ENCODE measurements at places on chromosomes 5 and 9.

DNA sequence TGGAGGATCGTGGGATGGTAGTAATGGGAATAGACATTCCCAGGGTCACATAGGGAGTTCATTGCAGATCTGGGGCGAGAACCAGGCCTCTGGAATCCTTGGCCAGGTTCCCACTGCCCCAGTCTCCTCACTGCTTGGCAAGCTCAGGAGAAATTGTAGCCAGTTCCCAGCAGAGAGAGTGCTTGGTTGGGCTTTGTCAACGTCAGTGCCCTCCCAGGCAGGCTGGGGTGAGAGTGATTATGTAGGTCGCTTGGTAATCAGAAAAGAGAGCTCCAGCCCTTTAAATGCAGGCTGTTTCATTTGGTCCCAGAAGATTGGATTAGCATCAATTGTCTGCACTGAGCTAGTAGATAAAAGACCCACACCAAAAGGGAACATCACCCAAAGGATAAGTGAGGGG is 51.8 kb upstream of the GALNT10 start:
- no peak for DNase-seq

GRCh38 chr5:111932628-111933027 is 175.6 kb upstream of the NREP start:
- DNase-seq = no peak

DNA sequence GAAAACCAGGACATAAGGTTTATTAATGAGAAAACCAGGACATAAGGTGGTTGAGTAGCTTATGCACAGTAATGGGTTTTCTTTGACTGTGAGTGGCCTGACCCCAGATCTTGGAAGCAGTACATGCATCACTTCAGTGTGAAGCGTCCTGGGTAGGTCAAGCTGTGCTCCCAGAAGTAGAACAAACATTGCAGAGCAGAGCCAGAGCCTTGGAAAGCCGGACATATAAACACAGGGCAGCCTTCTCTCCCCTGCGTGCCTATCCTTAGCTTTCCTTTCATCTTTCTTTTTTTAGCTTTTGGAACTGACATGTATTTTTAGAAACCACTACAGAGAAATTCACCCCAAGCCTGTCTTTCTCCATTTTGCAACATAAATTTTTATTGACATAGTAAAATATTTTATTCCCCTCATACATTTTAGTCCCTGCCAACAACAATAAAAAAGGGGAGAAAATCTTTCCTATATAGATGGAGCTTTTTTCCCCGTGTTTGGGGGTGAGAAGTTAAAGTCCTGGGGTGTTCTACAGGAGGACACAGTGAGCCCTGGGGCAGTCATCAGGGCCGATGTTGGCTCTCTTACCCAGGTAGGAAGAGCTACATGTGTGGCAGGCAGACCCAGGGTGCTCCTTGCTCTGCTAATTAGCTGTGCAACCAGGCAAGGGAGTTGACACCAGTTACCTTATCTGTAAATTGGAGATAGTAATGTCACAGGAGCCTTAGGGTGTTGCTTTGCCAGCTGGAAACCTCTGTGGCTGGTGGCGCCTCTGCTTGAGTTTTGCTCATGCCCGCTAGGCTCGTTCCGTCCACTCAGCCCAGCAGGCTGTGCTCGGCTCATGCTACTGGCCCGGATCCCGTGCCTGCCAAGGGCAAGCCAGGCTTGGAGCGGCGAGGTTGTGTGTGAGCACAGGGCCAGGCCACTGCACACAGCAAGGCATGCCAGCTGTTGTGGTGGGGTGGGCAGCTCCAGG is 389.6 kb downstream of the KDM4C start:
- DNase-seq = no peak

GRCh38 chr9:89304020-89304833 is 6.8 kb upstream of the CKS2 start:
- DNase-seq = no peak

DNA sequence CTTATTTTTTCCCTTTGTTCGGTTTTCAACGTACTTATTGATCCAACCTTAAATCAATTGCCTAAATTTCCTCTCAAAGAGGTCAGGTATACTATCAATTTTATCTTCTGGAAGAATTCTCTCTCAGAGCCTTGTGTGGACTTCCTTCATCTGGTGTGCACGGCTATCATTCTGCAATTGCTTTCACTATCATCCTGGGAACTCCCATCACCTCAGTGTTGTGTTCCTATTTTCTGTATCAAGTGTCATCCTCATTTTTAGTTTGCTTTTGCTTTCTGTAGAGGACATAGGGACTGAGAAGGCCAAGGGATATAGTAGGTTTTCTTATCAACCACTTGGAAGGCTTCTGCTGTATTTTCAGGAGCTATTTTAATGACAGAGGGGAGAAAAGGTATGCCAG is 11.3 kb downstream of the STOM start:
- no peak for DNase-seq

GRCh38 chr9:125959315-125959714 is 212.1 kb downstream of the PBX3 start:
- DNase-seq = no peak

- no peak for DNase-seq
These were observed 24.4 kb upstream of the SLC1A1 start for GRCh38 chr9:4465910-4466309.

DNA sequence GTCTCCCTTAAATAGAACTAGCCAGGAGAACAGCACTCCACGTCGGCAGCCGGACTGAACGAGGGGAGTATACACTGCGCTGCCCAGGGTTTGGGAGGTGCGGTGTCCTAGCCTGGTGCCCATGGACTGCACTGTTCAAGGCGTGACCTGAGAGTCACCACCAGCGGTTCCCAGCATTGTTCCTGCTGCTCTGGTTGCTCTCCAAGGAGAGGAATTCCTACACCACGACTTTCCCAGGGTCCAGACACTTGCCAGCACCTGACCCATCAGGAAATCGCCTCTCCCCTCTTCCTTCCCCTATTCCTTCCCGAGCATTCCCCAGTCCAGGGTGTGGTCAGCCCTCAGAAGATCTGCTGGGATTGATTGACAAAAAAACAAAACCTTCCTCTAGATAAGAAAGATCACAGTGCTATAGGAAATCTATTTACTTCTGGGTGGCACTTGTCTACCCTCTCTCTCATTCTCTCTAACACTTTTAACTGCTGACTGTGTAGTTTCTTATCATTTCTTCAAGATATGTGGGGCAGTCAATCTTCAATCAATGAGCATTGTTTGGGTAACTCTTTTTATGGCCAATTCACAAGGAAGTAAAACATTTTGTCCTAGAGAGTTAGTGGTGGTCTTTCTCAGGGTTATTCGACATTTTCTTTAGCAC is 297.8 kb upstream of the ACTBL2 start:
- DNase-seq = peak; percentile 57

DNA sequence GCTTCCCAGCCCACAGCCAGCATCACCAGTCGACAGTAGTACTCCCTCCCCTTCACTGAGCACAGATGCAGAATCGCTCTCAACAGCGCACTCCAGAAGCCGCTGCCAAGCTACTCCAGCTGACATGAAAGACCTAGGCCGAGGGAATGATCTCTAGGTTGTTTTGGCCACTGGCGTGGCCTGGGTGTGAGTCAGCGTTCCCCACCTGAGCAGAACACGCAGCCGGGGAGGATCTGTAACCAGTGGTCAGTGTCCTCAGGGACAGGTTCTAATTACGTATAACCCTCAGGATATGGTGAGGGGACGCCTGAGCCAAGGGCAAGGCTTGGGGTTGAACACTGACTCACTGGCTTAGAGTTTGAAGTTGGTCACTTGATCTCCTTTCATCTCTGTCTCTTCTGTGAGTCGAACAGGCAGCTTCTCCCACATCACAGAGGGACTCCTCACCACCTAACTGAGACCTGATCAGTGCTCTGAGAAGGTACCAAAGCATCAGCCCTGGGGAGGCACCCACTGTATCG is 76.9 kb upstream of the IL17B start:
- no peak for DNase-seq

GRCh38 chr5:31581498-31582099 is 49.5 kb downstream of the C5orf22 start:
- DNase-seq = no peak

DNA sequence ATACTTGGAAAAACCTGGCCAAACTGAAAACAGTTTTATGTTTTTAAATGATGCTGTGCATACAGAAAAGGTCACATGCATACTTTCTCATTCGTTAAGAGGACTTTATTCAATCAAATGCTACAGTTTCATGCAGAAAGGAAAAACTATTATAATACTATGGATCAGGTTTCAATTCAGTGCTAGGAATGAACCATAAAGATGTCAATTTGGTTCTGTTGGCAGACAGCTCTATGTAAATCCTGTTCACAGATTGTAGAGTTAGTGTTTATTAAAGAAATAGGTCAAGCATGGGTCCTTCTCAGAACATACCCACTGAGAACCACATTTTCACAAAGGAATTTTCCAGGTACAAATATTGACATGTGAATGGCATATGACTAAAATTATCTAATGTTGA is 57.1 kb downstream of the RETREG1 start:
- DNase-seq = no peak

- DNase-seq = peak; percentile 86
These were observed 26.3 kb downstream of the SLC25A25 start for GRCh38 chr9:128094166-128094949.

GRCh38 chr5:35709688-35710087 is 92.0 kb downstream of the SPEF2 start:
- DNase-seq = no peak

- DNase-seq = peak; percentile 76
These were observed 185.9 kb downstream of the SEMA6A start for GRCh38 chr5:116388564-116389258.

GRCh38 chr5:111511831-111512374 is 432 bp downstream of the STARD4 start:
- no peak for DNase-seq

GRCh38 chr9:14441976-14442651 is 128.2 kb upstream of the NFIB start:
- DNase-seq = peak; percentile 86

DNA sequence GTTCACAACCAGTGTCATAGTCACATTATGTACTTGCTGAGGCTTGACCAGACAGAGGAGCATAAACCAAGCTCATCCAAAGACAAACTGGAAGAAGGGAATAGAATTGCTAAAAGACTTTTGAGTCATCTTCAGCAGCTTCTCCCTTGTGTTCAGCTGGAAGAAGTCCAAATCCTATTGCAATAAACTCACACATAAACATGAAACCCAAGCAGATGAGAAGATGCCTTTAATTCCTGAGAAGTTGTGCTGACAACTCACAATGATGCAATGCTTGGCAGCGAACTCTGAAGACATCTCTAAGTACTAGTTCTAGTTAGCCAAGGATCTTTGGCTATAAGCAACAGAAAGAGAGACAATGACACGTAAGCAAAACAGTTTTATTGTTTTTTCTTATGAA is 642.1 kb downstream of the KCTD16 start:
- DNase-seq = no peak

GRCh38 chr5:166430491-166431319 is 1860.7 kb upstream of the WWC1 start:
- DNase-seq = peak; percentile 92

DNA sequence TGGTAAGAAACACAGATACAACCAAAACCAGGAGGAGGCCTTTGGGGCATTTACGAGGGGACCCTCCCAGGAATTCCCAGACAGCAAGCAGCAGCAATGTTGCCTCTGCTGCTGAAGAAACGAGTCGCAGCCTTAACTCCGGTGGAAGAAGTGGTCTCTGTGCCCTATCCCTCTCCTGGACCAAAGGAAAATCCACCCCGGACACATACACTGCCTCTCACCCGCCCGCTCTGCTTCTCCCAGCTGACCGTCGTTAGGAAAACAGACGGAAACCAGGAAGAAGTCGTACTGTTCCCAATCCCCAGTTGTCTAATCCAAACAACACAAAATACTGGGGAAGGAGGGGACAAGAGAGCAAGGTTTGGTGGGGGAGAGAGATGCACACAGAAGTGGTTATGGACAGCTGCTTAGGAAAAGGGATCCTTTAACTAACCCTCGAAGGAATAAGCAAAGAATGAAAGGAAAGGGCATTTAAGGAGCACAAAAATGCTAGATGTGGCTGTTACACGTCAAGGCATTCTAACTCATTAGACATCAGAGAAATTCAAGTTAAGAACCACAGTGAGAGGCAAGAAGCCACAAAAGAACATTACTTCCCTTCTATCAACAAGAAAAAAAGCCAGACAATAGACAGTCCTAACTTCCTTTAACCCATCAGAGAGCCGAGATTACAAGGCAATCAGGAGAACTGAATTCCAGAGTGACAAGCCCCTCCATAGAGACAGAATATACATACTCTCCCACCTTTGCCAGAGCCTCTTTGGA is 71.9 kb downstream of the ACTL7B start:
- DNase-seq = no peak

DNA sequence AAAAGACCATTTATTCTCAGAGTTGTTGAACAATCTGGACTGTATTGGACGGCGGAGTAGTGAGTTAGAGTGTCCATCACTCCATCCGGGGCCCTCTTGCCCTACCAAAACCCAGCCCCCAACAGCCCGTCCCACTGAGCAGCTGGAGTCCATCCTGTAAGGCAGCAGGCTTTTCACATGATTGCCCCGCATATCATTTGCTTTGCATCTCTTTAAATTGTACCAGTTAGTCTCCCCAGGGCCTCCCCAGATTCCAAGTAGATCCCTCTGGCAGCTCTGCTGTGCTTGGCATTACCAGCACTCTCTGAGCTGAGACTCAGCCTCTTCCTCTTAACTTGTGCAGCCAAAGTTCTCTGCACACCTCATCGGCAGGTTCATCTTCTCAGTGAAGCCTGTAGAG is 48.6 kb upstream of the ADCY2 start:
- DNase-seq = peak; percentile 71

- DNase-seq = no peak
These were observed 17.3 kb downstream of the EEIG1 start for GRCh38 chr9:127963359-127964064.

DNA sequence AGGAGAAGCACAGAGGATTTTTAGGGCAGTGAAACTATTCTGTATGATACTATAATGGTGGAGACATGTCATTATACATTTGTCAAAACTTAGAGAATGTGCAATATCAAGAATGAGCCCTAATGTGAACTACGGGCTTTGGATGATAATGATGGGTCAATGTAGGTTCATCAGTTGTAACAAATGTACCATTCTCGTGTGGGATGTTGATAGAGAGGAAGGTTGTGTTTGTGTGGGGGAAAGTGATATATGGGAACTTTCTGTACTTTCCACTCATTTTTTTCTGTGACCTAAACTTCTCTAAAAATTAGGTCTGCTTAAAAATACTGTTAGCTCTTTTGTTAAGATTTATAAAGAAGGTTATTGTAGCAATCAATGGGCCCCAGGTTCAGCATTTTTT is 138.9 kb downstream of the SPATA31D1 start:
- no peak for DNase-seq

- no peak for DNase-seq
These were observed 10.2 kb upstream of the ANKH start for GRCh38 chr5:14881826-14882225.

GRCh38 chr9:138075961-138076649 is 198.5 kb downstream of the CACNA1B start:
- peak; percentile 28 for DNase-seq

DNA sequence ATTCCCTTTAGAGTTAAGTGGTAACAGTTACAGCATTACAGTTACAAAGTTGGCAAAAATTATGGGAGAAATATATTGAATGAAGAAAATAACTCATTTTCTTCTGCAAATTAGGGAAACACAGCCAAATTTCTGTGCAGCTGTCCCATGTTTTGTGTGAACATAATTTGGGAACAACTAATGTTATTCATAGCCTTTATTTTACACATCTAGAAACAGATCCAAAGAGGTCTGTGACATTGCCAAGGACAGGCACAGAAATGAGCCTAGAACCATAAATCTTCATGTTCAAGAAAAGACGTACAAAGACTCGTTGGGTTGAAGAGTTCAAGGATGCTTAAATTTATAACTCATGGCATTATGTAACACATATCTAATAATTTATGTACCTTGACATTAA is 114.1 kb upstream of the TXNDC8 start:
- no peak for DNase-seq

Data from endodermal cell (in vitro differentiated cells).